Activated naive CD8-positive, alpha-beta T cell treated with anti-CD3 and anti-CD28 coated beads for 36 hours (primary cell): ENCODE measurements at places on chromosomes 11 and 22.

DNA sequence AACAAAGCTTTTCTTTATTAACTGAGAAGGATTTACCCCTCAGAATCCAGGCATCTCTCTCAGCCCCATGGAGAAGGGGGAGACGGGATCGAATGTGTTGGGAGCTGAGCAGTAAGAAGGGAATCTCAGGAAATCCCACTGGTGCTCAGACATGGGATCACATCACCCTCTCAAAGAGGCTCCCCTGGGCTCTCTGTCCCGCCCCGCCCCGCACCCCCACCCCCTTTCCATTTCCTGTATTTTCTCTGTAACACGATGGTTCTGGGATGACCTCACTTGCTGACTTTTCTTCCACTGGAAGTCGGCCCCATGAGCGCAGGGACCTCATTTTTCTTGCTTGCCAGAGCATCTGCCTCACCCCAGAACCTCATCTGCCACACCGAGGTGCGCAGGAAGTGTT is 100.0 kb downstream of the RPS6KA4 start:
- DNase-seq = no peak

DNA sequence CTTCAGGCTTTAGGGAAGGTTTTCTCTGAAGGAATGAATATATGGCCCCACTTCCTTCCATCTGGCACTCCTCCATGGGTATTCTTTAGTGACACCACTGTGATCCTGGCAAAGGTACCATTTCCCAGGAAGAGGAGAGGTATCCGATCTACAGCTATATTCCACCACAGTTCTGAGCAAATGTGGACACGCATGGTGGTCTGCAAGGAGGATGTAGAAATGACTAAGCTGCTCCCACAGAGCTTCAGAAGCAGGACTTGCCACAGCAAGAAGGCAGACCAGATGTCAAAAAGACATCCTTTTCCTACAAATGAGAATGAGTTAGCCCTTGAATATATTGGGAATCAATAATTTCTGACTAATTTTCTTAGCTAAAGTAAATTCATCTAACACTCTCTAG is 45.5 kb downstream of the ARFGAP2 start:
- no peak for DNase-seq

- DNase-seq = no peak
Observed at GRCh38 chr11:125276619-125276976, 112.0 kb downstream of the PKNOX2 start.

DNA sequence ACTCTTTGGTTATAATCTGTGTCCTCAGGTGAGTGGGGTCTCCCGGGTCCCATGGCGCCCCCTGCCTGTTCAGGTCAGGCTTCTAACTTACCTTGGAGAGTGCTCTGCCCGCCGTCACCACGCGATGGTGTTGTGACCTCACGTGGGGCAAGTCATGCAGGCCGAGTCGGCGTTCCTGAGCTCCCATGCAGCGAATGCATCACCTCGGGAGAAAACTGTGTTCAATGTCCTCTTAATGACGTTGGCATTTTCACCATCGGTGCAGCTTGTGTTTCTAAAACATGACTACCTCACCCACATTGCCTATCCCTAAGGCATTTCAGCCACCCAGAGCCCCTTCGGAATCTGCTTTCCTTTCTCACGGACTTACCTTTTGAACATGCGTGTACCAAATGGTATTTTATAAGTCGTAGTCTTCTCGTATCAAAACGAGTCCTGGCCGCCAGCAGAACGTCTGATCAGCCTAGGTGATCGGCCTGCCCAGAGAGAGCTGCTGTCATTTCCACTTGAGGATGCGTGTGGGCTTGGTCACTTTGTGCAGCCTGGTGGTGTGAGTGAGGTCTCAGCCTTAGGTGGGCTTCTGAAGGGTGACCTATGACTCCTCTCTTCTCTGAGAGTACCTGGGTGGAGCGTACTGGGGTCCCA is 64.8 kb downstream of the TBC1D22A start:
- DNase-seq = no peak

- no peak for DNase-seq
Observed at GRCh38 chr11:59716051-59716450, 2.4 kb upstream of the OR10V1 start.

DNA sequence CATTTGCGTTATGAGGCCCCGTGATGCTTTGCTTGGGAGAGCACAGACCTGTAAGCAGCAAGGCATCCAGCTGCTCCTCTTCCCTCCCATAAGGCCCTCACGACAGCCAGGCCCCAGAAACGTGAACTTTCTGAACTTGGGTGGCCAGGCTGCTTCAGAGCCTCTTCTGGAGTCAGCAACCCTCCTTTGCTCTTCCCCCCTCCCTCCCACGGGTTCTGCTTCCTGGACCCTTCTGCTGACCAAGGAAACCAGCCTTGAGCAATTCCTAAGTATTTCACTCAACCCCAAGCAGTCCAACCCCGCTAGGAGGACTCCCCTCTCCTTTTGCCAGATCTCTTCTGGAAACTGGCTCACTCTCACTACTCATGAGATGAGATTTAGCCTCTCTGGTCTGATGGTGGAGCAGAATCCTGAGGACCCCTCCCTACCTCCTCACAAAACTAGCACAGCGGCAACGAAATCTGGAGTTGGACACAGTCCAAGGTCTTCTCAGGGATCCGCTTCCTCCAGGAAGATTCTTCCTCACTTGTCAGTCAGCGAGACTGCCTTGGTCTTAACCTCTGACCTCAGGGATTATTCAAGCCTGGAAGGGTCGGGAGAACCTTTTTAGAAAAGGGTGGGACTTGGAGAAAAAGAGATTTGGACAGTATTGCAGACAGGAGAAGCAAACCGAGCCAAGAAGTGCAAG is 86.2 kb downstream of the UBASH3B start:
- no peak for DNase-seq

- peak; percentile 45 for DNase-seq
Observed at GRCh38 chr11:45872651-45873356, 12.6 kb upstream of the MAPK8IP1 start.

DNA sequence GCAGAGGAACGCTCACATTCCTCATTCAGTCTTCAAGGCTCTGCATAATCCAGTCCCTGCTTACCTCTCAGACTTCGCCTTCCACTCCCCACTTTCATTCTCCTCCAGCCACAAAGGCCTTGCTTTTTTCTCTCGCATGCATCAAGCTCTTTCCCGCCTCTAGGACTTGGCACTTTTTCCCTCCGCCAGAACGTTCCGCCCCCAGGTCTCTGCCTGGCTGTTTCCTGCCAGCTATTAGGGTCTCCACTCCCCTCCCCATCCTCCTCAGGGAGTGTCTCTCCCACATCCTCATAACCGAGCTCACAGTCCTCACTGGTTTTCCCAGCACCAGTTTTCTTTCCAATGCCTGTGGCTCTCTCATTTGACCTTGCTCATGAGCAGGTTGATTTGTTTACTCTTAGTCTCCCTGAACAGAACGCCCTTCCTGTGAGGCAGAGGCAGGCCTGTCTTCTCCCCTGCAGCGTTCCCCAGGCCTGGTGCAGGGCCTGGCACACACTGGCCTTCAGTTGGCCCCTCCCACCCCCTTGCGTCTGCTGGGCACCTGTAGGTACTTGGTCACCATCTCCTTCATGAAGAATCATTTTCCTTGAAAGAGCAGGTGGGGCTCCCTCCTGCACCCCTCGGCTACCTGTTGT is 75.2 kb downstream of the RTL6 start:
- no peak for DNase-seq

DNA sequence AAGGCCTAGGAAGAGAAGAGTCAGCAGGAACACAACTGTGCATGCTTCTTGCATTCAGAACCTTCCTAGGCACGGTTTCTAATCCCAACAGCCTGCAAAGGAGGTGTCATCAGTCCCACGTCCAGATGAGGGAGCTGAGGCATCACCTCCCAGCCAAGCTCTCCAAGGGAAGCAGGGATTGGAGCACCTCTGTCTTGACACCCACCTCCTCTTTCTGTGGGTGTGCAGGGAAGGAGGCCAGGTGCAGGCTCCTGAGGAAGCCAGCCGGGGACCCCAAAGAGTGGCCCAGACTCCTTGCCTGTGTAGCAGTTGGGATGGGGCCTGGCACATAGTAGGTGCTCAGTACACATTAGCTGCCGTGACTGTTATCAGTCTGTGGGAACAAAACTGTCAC is 2.0 kb downstream of the PNPLA5 start:
- no peak for DNase-seq

- no peak for DNase-seq
Observed at GRCh38 chr22:50282361-50283155, 12.4 kb upstream of the MAPK11 start.

- no peak for DNase-seq
Observed at GRCh38 chr22:31036671-31037550, 44.2 kb upstream of the SMTN start.
